HFFc6 (cell line): ENCODE measurements at places on chromosomes 6 and 20. TPM values are rescaled to one million over a fixed set of nuclear protein-coding genes. Genes with fewer than 3 reads are reported as not detected.

DNA sequence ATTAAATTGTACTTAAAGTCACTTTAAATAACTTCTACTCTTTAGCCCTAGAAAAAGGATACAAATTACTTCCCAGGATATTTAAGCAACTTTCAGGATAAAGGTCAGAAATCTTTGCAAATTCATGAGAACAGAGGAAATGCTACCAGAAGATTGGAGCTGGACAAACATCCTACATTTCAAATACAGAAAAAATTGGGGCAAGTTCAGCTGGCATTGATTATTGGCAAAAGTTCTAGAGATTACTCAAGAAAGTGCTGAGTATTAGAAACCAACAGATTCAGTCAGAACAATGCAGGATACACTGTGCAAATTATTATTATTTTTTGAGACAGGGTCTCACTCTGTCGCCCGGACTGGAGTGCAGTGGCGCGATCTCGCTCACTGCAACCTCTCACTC, 6.0 kb downstream of the SLC22A23 start:
- no peak for DNase-seq

GRCh38 chr6:56947924-56948323, 7.0 kb upstream of the BEND6 start:
- DNase-seq, result no peak

DNA sequence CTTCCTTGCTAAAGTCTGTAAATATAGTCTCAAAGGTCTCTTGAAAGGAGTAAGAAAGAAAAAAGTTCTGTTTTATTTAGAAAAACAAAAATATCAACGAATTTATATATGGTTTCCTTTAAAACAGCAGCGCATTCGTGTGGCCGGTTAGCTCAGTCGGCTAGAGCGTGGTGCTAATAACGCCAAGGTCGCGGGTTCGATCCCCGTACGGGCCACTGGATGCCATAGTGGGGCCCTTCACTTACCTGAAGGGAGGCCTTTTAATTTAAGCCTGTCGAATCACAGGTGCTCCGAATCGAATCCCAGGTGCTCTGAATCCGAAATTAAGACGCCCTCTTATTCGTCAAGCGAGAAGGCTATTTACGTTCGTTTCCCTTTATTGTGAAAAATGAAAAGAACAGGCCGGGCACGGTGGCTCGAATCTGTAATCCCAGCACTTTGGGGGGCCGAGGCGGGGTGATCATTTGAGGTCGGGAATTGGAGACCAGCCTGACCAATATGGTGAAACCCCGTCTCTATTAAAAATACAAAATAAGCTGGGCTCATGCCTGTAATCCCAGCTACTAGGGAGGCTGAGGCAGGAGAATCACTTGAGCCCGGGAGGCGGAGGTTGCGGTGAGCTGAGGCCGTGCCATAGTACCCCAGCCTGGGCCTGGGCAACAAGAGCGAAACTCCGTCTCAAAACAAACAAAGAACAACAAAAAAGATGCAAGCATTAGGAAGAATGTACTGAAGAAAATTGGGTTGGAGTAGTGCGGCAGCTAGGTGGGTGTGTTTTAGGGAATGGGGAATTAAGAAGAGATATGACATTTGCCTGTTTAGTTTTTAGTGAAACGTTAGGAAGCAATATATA, 195.8 kb upstream of the ZNF184 start:
- peak; percentile 81 for DNase-seq

- DNase-seq, result no peak
Observed at GRCh38 chr6:130148181-130148580, 74.6 kb downstream of the SAMD3 start.

DNA sequence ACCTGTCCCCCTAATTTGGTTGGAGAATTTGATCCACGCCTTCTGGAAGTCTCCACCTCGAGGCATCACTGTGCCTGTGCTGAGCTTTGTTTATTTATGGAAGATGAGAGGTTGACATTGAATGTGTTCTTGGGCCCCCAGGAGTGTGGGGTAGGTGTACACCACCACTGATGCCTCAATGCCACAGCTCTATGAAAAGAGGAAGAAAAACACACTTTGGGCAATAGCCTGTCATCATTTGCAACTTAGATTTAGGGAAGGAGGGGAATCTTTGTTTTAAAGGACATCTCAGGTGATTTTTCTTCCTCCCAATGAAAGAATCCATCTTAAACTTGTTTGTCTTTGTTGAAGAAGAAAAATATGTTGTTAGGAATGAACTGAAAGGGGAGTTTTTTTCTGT, 42.6 kb downstream of the TBC1D7 start:
- DNase-seq, result no peak

DNA sequence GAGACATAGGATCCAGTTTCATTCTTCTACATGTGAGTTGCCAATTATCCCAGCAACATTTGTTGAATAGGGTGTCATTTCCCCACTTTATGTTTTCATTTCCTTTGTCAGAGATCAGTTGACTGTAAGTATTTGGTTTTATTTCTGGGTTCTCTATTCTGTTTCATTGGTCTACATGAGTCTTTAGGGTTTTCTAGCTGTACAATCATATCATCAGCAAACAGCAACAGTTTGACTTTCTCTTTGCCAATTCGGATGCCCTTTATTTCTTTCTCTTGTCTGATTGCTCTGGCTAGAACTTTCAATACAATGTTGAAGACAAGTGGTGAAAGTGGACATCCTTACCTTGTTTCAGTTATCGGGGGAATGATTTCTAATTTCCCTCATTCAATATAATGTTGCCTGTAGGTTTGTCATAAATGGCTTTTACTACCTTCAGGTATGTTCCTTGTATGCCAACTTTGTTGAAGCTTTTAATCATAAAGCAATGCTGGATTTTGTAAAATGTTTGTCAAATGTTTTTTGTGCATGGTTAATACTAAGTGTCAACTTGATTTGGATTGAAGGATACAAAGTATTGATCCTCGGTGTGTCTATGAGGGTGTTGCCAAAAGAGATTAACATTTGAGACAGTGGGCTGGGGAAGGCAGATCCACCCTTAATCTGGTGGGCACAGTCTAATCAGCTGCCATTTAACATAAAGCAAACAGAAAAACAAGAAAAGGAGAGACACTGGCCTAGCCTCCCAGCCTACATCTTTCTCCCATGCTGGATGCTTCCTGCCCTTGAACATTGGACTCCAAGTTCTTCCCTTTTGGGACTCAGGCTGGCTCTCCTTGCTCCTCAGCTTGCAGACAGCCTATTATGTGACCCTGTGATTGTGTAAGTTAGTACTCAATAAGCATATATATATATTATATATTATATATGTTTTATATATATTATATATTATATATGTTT, 23.3 kb downstream of the MICA start:
- no peak for DNase-seq

- DNase-seq, result peak; percentile 82
Observed at GRCh38 chr6:2376429-2377355, 131.3 kb upstream of the GMDS start.

- DNase-seq, result no peak
Observed at GRCh38 chr6:144731229-144731628, 446.1 kb downstream of the UTRN start.

DNA sequence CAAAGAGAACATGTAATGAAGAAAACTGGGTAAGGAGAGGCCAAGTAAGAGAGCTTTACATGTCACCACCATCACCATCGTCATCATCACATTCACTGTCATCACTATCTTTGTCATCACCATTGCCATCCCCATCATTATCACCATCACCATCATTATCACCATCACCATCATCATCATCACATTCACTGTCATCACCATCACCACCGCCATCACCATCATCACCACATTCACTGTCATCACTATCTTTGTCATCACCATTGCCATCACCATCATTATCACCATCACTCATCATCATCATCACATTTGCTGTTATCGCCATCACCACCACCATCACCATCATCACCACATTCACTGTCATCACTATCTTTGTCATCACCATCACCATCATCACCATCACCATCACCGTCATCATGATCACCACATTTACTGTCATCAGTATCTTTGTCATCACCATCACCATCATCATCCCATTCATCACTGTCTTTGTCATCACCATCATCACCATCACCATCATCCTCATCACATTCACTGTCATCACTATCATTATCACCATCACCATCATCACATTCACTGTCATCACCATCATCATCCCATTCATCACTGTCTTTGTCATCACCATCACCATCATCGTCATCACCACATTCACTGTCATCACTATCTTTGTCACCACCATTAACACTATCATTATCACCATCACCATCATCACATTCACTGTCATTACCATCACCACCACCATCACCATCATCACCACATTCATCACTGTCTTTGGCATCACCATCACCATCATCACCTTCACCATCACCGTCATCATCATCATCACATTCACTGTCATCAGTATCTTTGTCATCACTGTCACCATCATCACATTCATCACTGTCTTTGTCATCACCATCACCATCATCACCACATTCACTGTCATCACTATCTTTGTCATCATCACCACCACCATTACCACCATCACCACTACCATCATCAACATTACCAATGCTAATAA, 172.3 kb downstream of the ERMARD start:
- DNase-seq, result no peak

DNA sequence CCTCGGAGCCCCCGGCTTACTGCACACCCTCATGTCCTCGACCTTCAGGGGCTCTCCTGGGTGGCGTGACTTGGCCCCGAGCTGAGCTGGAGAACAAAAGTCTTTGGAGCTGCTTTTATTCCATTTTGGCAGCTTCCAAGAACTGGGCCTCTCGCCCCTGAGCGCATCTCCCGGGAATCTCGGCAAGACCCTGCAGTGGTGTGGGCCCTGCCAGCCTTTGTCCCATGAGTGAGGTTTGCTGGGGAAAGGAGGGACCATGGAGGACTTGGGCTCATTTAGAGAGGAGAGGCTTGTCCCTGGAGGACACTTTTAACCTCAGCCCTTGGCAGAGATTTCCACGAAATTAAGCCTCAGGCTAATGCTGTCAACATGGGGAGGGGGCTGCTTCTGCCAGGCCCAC, 62.3 kb upstream of the SLCO4A1 start:
- no peak for DNase-seq

DNA sequence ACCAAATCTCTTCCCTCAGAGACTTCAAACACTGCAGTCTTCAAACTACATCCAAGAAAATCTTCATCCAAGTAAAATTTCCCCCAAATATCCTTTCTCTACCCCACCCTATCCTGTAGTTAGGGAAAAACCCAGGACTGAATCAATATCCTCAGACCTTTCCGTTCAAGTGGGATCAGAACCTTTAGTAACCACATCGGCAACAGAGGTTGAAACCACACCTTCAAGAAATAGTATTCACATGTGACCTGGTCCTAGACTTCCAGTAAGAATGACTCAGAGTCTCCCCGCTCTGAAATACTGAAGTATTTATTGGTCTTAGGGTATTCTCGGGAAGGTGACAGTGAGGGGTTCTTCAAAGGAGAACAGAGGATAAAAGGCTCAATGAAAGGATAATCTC, 8.7 kb downstream of the HLA-DPA1 start:
- no peak for DNase-seq

DNA sequence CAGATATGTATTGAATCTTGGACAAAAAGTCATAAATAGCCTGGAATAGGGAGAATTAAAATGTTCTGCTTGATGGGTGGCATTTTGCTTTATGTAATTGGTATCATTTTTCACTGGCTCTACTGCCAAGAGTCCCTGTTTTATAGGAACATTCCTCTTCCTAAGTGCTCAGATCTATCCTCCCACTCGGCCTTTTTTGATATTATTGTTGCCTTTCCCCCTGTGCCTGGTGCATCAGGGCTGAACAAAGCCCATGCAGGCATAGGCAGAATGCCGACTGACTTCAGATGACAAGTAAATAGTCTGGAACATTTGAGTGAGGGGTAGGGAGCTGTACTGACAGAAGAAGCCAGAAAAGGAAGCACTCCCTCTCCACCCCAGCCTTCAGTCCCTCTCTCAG, 127.0 kb downstream of the PKHD1 start:
- DNase-seq, result no peak

- DNase-seq, result no peak
Observed at GRCh38 chr6:6230286-6230685, 90.2 kb downstream of the F13A1 start.

GRCh38 chr6:132017942-132018341, 66.8 kb upstream of the CCN2 start:
- no peak for DNase-seq

DNA sequence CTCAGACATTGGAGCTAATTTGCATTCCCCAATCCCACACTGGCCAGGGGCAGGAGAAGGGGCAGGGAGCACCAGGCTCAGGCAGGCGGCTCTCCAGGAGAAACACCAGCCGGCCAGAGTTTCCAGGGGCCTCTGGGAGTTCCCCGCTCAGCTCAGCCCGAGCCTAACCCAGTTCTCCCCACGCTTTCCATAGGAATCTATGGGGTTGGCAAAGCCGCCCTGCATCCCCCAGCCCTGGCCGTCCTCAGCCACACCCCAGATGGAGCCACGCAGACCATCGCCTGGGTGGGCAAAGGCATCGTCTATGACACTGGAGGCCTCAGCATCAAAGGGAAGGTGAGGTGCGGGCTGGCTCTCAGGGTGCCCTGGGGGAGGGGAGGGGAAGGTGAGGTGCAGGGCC, 8.2 kb downstream of the NPEPL1 start:
- no peak for DNase-seq

- no peak for DNase-seq
Observed at GRCh38 chr20:56328861-56329260, 29.9 kb upstream of the FAM210B start.

DNA sequence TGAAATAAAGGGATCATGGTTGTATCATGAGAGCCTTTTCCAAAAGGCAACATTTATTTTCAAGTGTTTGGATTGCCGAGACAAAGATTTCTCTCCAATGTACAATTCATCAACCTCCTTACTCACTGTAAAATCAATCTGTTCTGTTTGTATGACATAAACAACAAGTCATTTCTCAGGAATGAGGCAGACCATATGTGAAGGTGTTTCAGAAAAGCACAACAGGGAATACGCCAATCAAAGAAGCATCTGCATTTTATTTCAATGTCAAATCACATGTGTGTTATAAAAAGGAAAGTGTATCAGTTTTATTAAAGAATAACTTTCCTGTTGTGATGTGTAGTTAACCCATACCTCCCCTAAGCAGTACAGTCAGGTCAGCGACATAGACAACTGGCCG, 653.7 kb downstream of the TFAP2A start:
- no peak for DNase-seq

DNA sequence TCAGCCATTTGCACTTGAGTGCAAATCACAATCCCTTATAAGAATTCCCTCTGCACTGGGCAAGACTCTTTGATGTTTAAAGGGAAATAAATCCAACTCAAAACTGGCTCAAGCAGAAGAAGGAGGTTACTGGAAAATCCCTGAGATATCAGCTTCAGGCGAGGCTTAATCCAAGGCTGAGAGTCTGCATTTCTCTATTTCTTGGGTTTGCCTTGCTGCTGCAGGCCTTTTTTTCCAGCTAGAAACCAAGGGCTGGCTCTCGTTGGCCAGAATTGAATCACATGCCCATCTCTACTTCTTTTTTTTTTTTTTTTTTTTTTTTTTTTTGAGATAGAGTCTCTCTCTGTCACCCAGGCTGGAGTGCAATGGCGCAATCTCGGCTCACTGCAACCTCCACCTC, 11.7 kb downstream of the HCK start:
- DNase-seq, result no peak

GRCh38 chr6:107602321-107603005, 112.5 kb downstream of the SOBP start:
- DNase-seq, result no peak

GRCh38 chr20:22027423-22027822, 322.0 kb downstream of the PAX1 start:
- DNase-seq, result no peak

ARHGAP18 gene
- total RNA-seq, result 67.9 to 74.2 TPM (median 73.3 TPM) in 3 replicates

CRYBG1 gene
- 8.0 to 10.0 TPM (median 9.9 TPM) in 3 replicates for total RNA-seq

TMEM151B gene
- total RNA-seq, result not detected in 2 replicates

CGAS gene
- 3.0 to 5.7 TPM (median 4.8 TPM) in 3 replicates for total RNA-seq

C20orf144 gene
- 0.10 to 0.18 TPM (median 0.15 TPM) in 3 replicates for total RNA-seq

FNDC1 gene
- total RNA-seq, result 0.05 TPM in 1 of 3 replicates, not detected in the others

RFX6 gene
- not detected in 2 replicates for total RNA-seq

RAD21L1 gene
- total RNA-seq, result 0.47 to 0.85 TPM (median 0.51 TPM) in 3 replicates

SLC13A3 gene
- total RNA-seq, result 2.3 to 4.1 TPM (median 2.5 TPM) in 3 replicates

CLDN20 gene
- not detected in 3 replicates for total RNA-seq

MEI4 gene
- total RNA-seq, result not detected in 3 replicates
